ENCODE measurements at places on chromosomes 11 and 22.

DNA sequence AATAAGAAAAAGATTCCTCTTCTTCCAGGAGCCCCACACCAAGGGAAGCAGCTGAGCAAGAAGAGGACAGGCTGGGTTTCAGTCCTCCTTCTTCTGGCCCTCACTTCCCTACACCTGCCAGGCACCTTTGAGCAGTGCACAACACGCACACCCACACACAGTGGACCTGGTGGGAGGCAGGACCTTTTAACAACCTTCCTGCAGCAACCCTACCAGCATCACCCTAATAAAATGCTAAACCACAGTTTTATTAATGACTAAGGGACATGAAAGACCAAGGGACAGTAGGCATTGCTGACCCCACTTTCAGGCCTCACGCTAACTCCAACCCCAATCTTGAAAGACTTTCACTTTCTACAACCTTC is 12.2 kb downstream of the ARAP1 start:
- DNase-seq = no peak

- DNase-seq = peak; percentile 78
Observed at GRCh38 chr22:38824585-38824984, 19.2 kb downstream of the NPTXR start.

DNA sequence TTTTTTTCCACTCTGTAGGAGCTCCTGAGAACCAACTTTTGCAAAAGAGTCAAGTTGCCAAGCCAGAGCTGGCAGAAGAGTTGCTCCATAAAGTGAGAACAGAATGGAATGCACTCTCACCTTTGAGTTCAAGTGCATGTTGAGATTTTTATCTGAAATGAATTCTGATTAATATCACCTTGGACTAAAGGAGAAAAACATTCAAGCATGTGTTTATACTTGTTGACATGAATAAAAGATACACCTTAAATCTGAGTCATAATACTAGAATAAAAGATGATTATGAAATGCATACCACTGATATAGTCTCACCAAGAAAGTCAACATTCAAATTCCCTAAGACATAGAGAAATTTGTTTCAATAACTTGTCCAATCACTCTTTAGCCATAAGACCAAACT is 37.8 kb downstream of the ARL14EP start:
- DNase-seq = no peak

- DNase-seq = no peak
Observed at GRCh38 chr11:1486054-1486825, at the start of gene MOB2. Gene MOB2 (minus strand): TSS chr11:1486779. CDS start chr11:1486556, 223 bp downstream.

DNA sequence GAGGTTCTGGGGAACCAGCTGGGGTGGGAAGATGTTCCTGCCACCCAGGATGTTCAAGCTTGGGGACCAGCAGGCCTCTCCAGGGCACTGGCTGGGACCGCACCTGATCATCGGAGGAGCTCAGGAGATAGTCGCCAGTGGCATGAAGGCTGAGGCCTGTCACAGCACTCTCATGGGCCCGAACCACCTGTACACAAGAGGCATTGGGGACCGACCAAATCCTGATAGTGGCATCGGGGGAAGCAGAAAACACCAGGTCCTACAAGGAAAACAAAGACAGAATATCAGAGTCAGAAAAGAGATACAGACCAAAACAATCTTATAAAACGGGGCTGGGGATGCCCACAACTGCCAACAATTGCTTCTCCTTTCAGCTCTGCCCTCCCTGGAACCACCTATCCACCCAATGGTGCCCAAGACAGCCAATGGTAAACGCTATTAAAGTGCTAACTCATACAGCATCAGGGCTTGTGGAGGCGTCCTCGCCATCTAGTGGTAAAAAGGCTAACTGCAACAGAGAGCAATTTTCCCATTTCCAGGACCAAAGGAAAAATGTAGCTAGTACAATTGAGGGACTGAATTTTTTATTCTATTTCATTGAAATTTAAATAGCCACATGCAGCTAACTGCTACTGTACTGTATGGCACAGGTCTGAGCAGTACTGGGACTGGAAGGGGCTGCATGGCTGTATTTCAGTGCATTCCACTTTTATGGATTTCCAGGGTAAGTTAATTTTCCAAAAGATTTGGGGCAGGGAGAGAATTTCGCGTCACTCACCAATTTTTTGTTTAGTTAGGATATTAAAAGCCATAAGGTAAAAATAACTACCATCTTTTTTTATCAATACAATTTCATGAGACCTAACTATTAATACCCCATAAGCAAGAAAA is 7.1 kb downstream of the PRPF19 start:
- peak; percentile 26 for DNase-seq

DNA sequence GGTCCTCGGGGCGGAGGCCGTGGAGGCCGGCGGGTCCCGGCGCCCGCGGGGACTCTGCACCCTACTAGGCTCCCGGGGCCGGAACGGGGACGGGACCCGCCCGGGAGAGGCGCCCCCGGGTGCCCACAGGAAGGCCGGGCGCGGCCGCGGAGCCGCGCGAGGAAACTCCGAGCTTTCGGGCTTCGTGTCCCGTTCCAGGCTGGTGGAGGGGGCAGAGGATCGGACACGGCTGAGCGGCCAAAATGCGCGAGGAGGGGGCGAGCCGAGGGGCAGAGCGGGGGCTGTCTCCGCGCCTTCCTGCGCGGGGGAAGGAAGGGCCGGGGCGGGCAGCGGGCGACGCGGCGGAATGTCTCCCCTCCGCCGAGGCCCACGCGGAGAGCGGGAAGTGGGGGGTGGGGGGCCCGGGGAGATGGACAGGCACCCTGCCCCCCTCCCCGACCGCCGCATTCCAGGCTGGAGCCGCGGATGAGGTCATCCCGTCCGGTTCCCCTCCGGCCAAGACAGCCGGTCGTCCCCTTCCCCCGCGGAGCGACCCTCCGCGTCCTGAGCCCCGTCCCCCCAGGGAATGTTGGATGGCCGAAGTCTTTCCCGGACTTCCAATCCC is 430 bp downstream of the CDC42EP1 start:
- no peak for DNase-seq

DNA sequence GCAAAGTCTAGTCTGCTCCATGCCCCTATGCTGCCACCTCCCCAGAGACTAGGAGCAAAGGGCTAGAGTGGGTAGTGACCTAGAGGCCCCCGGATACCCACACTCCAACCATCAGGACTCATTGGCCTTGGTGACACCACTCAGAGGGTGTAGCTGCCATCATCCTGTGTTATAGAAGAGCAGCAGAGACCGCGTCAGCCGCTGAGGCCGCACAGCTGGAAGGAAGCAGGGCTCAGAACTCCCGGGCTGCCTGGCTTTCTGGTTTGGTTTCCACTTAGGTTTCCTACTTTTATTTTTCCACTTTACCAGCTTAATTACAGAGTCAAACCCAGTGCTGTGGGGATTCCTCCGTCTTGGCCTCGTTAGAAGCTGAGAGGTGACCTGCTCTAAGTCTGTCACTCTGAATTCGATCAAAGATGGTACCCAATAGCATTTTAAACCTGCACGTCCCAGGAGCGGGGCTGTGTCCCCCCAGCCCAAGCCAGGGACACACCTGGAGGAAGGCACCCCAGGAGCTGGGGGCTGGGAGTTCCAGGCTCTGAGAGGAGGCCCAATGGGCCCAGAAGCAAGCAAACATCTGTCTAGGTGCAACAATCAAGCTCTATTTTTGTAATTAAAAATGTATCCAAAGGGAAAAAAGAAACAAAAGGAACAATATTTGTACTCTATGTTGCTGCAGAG is 2.1 kb upstream of the CDKN1C start:
- DNase-seq = no peak

- no peak for DNase-seq
Observed at GRCh38 chr11:75839851-75840250, 24.8 kb downstream of the UVRAG start.

DNA sequence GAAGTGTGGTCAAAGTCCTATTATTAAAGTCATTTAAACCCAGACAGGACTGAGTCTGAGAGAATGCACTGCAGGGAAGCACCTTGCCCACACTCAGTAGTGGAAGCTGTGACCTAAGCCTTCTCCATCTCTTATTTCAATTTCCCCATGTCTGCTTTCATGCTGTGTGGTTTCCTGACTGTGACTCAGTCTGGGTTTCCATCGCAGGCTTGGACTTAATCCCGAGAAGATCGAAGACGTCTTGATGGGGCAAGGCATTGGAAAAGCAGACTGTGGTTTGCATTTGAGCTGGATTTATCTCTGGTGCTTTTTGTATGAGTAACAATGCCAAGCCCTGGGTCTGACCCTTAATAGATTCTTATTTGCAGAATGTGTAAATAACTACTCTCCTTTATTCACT is 238.9 kb downstream of the NTM start:
- DNase-seq = no peak

GRCh38 chr22:37051391-37052385 is at the start of gene KCTD17:
Gene KCTD17 (plus strand): TSS chr22:37051742. CDS start chr22:37051761, 19 bp downstream.
- DNase-seq = peak; percentile 78

GRCh38 chr22:37331034-37331428 is 48.7 kb downstream of the CYTH4 start:
- no peak for DNase-seq

DNA sequence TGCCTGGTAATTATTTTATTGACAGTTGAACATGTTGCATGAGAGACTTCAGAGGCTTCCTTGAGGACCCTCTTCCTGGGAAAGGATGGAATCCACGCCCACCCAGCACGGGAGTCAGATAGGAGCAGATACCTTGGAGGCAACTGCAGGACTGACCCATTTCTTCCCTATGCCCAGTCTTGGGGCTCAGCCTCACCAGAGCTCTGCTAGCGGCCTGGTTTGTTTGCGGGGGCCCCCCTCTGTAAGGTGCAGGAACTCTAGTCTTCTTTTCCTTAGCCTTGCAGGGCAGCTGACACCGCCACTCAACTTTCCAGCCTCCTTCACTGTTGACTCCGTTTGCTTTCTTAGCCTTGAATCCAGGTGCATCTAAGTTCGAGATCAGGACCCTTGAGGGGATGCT is 1032.8 kb downstream of the BRD1 start:
- no peak for DNase-seq

- DNase-seq = no peak
Observed at GRCh38 chr11:112731538-112731937, 229.7 kb upstream of the NCAM1 start.

GRCh38 chr11:69427906-69428880 is 53.3 kb upstream of the LINC01488 start:
- no peak for DNase-seq

DNA sequence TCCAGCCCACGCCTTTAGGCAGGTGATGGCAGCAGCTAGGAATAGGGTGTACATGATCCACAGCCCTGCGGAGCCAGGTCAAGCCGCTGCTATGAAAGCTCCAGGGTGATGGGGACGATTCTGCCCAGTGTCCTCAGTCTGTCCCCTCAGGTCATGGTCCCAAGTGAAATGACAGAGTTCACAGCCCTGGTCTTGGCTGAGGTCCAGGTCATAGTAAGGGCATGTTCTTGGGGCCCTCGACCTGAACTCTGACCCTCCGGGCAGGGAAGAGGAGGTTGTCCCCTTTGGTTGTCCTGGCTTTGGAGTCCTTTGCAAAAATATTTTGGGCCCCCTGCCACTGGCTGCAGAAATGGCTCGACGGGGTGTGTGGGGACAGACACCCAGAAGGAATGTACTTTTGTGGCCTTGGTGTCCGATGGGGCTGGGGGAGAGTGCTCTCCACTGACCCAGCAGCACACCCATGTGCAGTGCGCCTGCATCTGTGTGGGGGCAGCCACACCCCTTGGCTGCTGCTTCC is 7.3 kb downstream of the C22orf31 start:
- DNase-seq = no peak

GRCh38 chr11:45502226-45502545 is 163.2 kb downstream of the CHST1 start:
- no peak for DNase-seq

DNA sequence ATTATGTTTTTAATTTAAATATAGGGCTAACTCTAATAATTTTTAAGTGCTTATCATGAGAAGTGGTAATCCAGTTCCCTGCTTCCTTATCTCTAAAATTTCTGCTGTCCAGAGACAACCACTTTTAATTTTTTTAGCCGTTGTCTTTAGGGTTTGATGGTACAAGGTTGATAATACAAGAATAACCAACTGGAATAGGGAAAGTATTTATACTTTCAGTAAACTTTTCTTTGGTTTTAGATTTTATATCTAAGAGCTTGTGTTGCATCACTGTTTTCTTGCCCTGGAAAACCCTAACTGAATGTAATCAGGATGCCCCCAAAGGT is 46.5 kb upstream of the ADORA2A start:
- DNase-seq = no peak

GRCh38 chr11:45100339-45100738 is 46.1 kb upstream of the PRDM11 start:
- DNase-seq = no peak

GRCh38 chr11:59719556-59719955 is 5.9 kb upstream of the OR10V1 start:
- no peak for DNase-seq

GRCh38 chr11:12330485-12331231 is 46.7 kb upstream of the PARVA start:
- no peak for DNase-seq

GRCh38 chr11:10392095-10393079 is 62.7 kb upstream of the AMPD3 start:
- no peak for DNase-seq

Measured in activated CD4-positive, alpha-beta T cell treated with anti-CD3 and anti-CD28 coated beads, Interleukin-2, amount 10 ng/mL, durations not matched to agents 7 days and 5 days (primary cell).